ENCODE measurements at places on chromosomes 4 and X. TPM values are rescaled to one million over a fixed set of nuclear protein-coding genes. Genes with fewer than 3 reads are reported as not detected.

The GLUD2 gene
- 5.6 TPM for total RNA-seq

The EVC2 gene
- 3.0 TPM for total RNA-seq

The CCNQ gene
- total RNA-seq = 9.5 TPM

The L1CAM gene
- 107 TPM for total RNA-seq
